ENCODE measurements at places on chromosomes 12 and 14.

DNA sequence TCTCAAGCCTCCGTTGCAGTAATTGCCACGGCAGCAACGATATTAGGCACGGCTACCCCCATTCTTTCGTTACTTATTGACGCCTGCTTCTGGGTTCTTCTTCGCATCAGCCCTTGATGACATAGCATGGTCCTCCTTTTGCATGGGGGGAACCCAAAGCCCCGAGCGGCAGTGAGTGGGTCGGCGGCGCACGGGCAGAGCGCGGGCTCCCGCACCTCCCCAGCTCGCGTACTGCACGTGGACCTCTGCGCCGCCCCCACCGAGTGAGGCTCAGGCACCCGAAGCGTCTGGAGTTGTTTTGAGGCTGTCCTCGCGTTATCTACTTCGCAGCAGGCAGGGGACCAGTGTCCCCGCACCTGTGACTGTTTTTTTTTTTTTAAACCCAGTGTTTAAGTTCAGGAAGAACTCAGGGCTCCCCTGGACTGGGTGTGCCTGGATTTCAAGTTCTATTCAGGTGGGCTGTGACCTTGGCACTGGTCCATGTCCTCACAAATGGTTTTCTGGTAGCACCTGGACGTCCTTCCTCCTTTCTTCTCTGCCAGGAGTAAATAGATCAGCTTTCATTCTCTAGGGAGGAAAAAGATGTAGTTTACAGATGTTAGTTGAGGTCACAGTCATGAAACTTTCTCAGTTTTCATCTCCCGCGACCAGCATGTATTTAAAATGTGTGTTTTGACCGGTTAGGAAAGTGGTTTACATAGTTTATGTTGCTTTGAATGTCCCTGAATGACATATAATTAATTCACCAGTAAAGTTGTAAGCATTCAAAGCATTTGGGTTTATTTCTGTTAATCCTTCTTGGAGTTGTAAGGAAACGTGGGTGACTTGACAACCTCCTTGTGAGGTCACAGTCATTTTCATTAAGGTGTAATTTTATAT is 1.4 kb upstream of the FOXN4 start:
- peak; percentile 58 for DNase-seq

DNA sequence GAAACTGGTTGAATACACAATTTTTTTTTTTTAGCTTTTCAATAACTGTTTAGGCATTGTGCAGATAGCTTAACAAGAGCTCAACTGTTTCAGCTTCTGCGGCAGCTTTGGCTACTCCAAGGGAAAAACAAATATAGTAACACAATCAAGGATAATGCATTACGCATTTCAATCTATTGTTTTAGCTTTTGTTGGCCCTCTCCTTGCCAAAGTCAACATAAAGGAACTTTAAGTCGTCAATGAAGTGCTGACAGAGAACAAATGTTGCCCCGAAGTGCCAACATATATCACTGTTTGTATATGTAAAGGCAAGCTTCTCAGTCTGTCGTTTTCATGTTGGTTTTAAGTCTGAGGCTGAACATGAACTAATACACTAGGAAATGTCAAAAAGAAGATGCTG is 1087.4 kb upstream of the FLRT2 start:
- no peak for DNase-seq

GRCh38 chr12:51922762-51923505 is 15.6 kb downstream of the ACVRL1 start:
- no peak for DNase-seq

DNA sequence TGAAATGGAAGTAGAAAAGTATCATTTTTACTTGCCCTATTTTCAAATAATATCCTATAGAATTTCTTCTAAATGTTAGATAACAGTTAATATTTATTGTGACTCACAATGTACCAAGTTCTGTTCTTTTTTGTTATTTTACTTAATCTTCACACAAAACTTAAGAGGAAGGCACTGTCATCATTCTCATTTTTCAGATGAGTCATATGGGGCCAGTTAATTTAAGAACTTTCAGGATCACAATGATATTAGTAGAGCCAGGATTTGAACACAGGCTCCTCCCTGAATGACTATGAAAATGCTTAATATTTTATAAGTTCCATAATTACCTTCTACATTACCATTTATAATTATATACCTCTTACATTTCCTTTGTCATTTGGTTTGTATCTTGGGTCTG is 10.4 kb upstream of the TMEM260 start:
- DNase-seq = no peak

GRCh38 chr14:89503431-89503996 is 86.5 kb upstream of the FOXN3 start:
- no peak for DNase-seq

DNA sequence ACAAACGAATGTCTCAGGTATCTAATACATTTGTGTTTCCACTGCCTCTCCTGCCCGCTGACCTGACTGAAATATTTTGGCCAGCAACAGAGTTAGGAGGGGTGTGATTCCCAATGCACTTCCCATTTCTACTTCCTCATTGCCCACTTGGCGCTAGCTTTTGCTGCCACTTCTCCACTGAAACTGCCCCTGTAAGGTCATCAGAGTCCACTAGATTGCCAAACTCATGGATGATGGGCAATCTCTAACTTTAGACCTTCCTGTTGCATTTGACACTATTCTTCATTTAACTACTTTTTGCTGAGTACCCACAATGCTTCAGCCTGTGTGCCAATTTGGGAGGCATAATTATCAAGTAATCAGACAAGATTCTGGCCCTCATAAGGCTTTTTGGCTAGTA is 40.8 kb downstream of the GPR65 start:
- no peak for DNase-seq

DNA sequence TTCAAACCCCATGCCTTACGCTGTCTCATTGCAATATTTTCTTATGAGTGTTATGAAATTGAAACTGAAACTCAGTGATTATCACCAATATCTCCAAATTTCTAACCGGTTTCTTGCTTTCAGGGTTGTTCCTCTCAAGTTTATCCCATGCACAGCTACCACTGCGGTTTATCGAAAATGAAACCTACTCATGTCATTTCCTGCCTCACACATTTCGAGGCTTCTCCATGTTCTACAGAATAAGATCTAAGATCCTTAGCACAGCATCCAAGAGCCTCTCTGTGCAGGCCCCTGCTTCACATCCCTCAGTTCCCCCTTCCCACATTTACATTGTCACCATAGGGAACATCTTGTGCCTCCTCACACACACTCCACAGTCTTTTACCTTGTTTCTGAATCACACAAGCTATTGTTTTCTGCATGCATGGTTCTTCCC is 45.5 kb upstream of the FAR2 start:
- no peak for DNase-seq

GRCh38 chr12:130858084-130858483 is 13.8 kb upstream of the RAN start:
- DNase-seq = no peak

DNA sequence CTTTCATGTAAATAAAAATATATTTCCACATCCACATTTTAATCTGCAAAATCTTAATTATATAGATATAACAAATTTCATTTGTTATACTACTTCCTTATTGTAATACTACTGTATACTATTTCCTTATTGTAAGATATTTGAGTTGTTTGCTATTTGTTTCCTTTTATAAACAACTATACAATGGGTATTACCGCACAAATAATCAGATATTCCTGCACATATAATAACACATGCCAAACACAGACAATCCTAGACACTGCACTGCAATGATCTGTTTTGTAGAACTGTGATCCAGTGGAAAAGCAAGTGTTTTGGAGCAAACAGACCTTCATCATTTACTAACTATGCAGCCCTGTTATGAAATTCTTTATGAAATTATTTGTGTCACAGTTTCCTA is 30.5 kb downstream of the PRKD1 start:
- no peak for DNase-seq

DNA sequence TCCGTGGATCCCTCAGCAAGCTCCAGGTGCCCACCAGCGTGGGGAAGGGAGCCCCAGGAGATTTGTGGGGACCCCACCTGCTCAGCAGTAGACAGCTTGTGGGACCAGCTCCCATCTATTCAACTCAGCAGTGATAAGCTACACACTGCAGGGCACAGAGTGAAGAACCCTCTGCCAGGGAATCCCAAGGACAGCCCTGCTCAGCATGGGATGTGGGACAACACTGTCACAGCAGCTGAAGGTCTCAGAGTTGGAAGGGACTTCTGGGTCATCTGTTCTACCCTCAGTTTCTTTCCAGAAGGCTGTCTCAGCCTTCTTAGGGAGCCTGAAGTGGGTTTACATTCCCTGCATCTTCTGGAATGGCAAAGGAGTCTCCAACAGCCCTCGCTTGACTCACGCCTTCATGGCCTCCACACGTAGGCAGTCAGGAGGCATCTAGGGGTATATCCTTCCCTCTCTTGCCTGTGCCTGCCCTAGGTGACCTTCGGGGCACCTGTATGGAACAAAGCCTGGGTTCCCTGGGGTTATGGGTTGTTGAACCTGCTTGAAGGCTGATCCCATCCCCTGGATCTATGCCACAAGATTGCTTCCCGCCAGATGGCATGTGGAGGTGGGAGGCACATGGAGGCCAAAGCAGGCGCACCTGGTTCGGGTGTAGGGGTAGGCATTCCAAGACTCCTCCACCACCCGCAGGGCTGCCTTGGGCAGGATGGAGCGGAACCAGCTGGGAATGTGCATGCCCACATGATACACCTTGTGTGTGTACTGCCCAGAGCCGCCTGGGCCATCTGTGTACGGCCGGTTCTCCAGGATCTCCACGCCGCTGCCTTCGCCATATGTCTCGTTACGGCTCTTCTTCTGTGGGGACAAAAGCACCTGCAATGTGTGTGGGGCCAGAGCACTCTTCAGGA is 33.0 kb downstream of the ARL6IP4 start:
- no peak for DNase-seq

- DNase-seq = no peak
These were observed 125.3 kb upstream of the NPAS3 start for GRCh38 chr14:32813401-32813800.

GRCh38 chr12:27107986-27108385 is 25.6 kb upstream of the C12orf71 start:
- DNase-seq = no peak

GRCh38 chr14:24068711-24069410 is 2.5 kb upstream of the CPNE6 start:
- DNase-seq = no peak

GRCh38 chr12:1936406-1937320 is 18.2 kb upstream of the CACNA2D4 start:
- peak; percentile 36 for DNase-seq

GRCh38 chr14:65470404-65470880 is 57.9 kb downstream of the FUT8 start:
- no peak for DNase-seq

GRCh38 chr14:101027291-101027690 is 123.8 kb upstream of the RTL1 start:
- no peak for DNase-seq

GRCh38 chr12:91111366-91112325 is at the start of gene LUM:
TSS of gene LUM (minus strand) at chr12:91111494. CDS start at chr12:91108979, 2,515 bp downstream.
- DNase-seq = no peak

DNA sequence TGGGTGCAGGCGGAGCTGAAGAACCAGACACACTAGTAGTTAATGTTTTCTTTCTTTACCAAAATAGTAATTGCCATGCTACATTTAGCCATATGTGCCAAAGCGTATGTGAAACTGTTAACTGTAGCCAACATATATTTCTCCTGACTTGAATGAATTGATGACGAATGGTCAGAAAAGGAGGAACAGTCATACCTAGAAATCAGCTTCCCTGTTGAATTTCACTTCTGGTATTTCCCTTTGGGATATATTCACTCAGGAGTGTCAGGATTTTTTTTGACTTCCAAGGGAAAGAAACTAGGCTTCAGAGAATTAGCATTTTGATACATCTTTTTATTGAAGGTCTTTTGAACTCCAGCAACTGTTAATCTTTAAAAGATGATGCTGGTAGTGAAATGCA is 87.0 kb downstream of the ERC1 start:
- no peak for DNase-seq

- DNase-seq = no peak
These were observed 212.6 kb downstream of the SLC16A7 start for GRCh38 chr12:59808317-59808910.

DNA sequence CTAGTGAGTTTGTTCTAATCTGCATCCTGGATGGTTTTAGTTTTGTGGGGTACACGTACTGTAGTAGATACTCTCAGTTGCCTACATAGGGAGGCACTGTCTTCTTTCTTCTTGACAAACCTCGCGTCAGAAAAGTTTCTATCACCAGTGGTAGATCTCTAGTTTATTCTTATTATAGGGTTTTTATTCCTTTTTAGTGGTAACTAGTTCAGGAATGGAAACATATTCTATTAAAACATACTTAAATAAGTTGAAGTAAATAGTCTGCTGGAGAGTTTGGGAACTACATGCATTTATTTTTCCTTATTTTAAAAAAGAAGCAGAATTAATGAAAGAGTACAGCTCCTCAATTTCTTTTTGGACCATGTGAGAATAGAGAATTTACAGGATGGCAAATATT is 33.6 kb upstream of the OR9K2 start:
- DNase-seq = no peak

DNA sequence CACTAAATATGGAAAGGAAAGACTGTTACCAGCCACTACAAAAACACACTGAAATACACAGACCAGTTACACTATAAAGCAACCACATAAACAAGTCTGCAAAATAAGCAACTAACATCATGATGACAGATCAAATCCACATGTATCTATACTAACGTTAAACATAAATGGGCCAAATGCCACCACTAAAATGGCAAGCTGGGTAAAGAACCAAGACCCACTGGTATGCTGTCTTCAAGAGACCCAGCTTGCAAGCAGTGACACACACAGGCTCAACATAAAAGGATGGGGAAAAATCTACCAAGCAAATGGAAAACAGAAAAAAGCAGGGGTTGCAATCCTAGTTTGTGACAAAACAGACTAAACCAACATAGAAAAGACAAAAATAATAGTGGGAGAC is 260.9 kb upstream of the SSTR1 start:
- no peak for DNase-seq

GRCh38 chr14:36315159-36315853 is 5.1 kb downstream of the MBIP start:
- no peak for DNase-seq

GRCh38 chr12:95838125-95838524 is 20.6 kb upstream of the SNRPF start:
- no peak for DNase-seq
